Epithelial cell of proximal tubule (primary cell): ENCODE measurements at places on chromosomes 5 and 9. TPM values are rescaled to one million over a fixed set of nuclear protein-coding genes. Genes with fewer than 3 reads are reported as not detected.

The NR6A1 gene
- 1.1 and 2.0 TPM in 2 replicates for total RNA-seq

The OSMR gene
- total RNA-seq = 20.1 and 25.5 TPM in 2 replicates

The FOXI1 gene
- total RNA-seq = not detected in 2 replicates

The C5orf58 gene
- total RNA-seq = not detected in 2 replicates

The COL5A1 gene
- 4.3 and 16.0 TPM in 2 replicates for total RNA-seq

DNA sequence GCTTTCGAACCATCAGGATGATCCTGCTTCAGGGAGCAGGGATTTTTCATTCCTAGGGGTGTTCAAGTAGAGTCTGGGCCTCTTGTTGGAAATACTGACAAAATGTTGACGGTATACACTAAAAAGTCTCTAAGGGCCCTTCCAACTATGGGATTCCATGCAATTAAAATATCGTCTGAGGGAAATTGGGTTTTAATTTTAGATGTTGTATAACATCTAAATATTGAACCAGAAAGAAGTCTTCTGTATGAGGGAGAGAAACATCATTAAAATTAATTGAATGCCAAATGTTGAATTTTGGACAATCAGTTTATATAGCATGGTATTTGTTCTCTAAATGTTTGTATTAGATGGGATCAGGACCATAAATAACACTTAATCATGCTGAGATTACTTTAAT lies 25.7 kb upstream of the DAB2 start:
- DNase-seq = no peak

DNA sequence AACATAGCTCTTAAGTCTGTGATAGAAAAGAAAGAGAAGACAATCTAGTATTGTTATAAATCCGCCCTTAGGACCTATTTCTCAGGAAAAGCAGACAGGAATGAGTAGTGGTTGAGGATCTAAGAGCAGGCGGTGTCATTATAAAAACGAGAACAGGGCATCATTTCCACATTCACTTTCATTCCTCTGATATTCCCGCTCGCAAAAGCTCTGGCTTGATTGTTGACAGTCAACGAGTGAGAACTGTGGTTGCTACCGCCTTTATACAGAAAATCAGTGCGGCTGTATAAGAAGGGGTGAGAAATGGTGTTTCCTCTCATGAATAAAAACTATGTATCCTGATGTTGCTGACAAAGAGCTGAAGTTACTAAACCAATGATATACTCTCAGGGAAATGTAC lies 1409.6 kb upstream of the WWC1 start:
- DNase-seq = no peak

DNA sequence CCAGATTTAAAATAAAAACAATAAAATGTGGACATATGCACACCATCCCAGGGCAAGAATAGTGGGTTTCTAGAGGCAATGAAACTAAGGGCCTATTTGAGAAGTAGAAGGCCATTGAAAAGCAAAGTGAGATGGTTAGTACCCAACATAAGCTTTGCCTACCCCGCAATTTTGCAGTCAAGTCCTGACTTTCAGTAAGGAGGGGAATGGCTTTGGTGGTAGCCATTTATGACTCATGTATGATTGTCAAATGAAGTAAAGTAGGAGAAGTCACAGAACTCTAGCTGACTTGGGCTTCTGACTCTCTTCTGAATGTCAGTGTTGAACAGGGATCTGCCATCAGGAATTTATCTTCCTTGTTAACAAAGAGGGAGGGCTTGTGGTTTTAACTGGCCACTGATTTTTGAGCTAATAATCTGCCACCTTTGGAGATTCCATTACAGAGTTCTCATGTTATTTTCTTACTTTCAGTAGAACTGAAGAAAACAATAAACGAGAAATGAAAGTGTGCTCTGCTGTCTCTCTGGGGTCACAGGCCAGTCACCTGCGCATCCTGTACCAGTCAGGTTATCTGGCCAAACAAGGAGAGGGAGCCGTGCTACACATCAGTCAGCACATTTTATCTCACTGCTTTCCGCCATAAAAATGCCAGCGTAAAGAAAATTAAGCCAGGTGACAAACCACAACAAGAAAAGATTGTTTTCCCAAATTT lies 14.3 kb upstream of the SNCAIP start:
- DNase-seq = no peak

GRCh38 chr5:72302171-72302570 lies 17.9 kb downstream of the MRPS27 start:
- no peak for DNase-seq

GRCh38 chr5:40141418-40141817 lies 538.3 kb upstream of the PTGER4 start:
- DNase-seq = no peak
